ENCODE measurements at places on chromosomes 6 and 20. TPM values are rescaled to one million over a fixed set of nuclear protein-coding genes. Genes with fewer than 3 reads are reported as not detected.

The HLA-DQB2 gene
- not detected for total RNA-seq

The SIRPA gene
- total RNA-seq = 22.5 TPM

The SSTR4 gene
- total RNA-seq = 0.43 TPM

The SYNCRIP gene
- total RNA-seq = 139 TPM
